Stimulated activated CD8-positive, alpha-beta memory T cell treated with anti-CD3 and anti-CD28 coated beads, Interleukin-12 subunit alpha, Interleukin-12 subunit beta, amount 100 ng/mL, for 1 hour (primary cell): ENCODE measurements at places on chromosomes 12 and 14.
A peak's percentile ranks its signal among the peaks of the same experiment; 100 is the strongest.

DNA sequence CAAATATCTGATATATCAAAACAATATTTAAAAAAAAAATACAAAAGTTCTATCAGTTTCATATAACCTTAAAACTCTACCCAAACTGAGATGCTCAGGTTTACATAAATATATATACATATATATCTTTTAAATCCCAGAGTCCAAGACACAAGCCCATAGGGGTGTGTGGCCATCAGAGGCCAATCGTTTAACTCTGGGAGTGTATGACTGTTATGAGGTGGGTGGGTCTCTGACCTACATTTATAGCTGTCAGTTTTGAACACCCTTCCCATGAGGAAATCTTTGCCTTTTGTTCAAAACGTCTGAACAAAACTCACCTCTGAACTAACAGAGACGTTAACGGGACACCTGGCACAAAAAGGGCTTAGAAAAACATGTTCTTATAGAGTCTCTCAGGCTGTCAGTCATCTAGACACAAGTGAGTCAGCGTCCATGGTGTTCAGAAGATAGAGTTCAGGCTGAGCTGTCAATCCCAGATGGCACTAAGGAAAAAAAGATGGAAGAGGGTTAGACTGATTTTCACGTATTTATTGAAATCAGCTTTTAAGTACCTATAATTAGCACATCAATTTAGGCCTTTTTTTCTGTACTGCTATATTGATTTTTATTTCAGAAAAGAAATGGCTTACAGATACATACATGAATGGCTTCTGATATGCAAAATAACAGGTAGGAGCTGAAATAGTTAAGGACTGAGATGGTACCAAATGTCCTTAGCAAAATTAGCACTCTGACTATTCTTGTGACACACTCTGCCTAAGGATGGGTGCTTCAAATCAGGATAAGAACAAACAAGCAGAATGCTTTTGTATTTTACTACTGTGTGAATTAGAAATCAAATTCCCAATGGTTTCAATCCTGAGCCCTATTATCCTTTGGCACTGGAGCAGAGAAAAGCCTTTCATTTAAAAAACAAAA, 29.2 kb downstream of the HIGD1C start:
- DNase-seq = no peak

GRCh38 chr12:34291001-34291400, 268.7 kb downstream of the ALG10 start:
- no peak for DNase-seq

GRCh38 chr12:91272461-91273063, 89.9 kb upstream of the DCN start:
- no peak for DNase-seq

DNA sequence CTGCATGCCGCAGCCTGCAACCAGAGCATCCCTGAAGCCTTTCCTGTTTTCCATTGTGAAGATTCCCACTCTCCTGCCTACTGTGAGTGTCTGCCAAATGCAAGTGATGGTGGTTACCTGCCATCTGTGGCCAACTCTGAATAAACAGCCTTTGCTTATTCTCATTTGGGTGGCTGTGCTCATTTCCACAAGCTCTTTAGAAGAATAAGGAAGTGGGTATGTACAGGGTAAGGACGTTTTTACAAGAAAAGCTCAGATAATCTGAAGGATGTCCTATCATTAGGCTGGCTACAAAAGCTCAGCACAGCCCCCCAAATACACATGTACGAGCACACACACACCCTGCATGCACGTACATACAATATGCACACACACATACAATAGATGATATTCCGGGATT, 7.3 kb upstream of the RNASE1 start:
- no peak for DNase-seq

- DNase-seq = peak; percentile 72
Measured at GRCh38 chr14:104800015-104800770, 708 bp upstream of the ZBTB42 start.

- DNase-seq = no peak
Measured at GRCh38 chr12:27539191-27539631, 15.2 kb downstream of the PPFIBP1 start.

GRCh38 chr14:92302481-92302880, 20.5 kb upstream of the SLC24A4 start:
- DNase-seq = no peak

DNA sequence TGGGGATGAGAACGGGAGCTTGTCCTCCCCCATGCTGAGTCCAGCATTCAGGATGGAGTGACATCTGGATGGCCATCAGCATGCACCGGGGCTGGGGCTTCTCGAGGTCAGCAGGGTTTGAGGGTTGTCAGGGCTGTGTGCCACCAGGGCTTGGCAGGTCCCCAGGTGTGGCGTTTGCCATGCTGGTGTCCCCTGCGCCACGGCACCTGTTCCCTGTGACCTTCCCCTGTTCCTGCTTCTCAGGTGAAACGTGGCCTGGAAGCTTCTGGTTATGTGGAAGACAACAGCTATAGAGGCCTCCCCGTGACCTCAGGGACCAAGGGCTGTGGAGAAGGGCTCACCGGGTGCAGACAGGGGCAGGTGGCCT, 152.4 kb downstream of the KIF26A start:
- no peak for DNase-seq

DNA sequence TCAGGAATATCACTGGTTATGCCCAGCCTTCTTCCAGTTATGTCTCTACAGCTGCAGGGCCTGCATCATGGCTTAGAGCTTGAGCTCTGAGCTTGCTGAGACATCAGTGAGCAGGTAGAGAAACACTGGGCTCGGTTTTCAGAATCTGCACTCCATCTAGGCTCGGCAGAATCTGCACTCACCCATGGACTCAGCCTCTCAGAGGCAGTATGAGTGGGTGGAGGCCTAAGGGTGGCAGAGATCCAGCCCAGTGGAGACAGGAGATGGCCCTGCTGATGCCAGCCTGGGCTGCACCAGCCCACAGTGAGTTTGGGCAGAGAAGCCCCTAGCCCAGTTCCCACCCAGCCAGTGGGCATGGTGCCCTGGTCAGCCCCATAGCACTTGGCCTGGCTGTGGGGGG, 12.8 kb downstream of the KRT80 start:
- no peak for DNase-seq

- DNase-seq = no peak
Measured at GRCh38 chr12:132788375-132789098, 26.9 kb upstream of the ANKLE2 start.

DNA sequence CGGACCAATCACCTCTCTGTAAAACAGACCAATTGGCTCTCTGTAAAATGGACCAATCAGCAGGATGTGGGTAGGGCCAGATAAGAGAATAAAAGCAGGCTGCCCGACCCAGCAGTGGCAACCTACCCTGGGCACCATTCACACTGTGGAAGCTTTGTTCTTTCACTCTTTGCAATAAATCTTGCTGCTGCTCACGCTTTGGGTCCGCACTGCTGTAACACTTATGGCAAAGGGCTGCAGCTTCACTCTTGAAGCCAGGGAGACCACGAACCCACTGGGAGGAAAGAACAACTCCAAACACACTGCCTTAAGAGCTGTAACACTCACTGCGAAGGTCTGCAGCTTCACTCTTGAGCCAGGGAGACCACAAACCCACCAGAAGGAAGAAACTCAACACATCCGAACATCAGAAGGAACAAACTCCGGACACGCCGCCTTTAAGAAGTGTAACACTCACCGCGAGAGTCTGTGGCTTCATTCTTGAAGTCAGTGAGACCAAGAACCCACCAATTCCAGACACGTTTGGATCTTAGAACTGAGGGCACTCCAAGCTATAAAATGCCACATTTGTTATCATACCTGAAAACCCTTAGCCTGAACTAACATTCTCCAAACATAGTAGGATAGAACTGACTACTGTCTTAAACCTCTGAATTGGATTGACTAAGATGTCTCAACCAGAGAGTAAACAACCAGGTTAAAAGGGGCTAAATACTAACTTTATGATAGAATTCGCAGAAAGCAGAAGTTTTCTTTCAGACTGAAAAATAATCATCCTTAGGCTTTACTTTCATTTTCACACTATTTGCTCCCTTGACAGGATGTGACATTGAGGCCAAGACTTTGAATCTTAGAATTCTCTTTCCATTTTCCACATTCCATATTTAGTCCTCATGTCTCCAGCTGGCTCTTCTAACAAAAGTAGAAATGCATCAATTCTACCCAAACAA, 33.6 kb downstream of the CDKL1 start:
- no peak for DNase-seq

DNA sequence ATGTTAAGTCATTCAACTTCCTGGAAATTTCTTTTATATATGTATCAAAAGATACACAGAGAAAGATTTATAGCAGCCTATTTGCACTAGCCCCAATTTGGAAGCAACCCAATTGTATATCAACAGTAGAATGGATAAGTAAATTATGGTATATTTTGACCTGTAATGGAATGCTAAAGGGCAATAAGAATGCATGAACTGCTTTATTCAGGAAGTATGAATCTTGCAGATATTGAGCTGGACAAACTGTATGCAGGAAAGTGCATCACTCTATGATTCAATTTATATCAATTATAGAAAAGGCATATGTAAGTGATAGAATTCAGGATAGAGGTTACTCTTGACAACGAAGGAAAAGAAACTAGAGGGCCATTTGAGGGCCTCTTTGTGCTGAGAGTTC, 913.1 kb upstream of the FBXO33 start:
- DNase-seq = no peak

DNA sequence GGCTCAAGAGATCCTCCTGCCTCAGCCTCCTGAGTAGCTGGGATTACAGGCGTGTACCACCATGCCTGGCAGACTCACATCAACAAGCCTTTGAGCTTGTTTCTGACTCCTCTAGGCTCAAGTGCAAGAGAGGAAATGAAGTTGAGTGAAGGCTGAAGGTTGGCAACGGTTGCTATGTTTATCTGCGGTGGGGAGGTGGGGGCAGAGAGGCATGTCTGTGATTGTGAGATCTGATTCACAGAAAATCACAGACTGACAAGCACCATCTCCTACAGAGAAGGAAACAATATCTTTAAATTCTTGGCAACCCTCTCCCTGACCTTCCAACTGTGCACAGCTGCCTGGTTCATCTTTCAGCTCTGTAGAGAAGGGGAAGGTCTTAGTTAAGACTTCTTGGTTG, 22.1 kb upstream of the NINJ2 start:
- DNase-seq = peak; percentile 65
